ENCODE measurements at places on chromosomes 6 and 20.

GRCh38 chr20:23399568-23400241 is 21.6 kb downstream of the NAPB start:
- no peak for DNase-seq

DNA sequence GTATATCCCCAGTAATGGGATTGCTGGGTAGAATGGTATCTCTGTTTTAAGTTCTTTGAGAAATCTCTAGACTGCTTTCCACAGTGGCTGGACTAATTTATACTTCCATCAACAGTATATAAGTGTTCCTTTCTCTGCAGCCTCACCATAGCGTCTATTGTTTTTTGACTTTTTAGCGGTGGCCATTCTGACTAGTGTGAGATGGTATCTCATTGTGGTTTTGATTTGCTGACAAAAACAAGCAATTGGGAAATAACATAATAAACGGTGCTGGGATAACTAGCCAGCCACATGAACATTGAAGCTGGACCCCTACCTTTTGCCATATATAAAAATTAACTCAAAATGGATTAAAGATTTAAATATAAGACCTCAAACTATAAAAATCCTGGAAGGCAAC is 14.2 kb downstream of the OR2A4 start:
- no peak for DNase-seq

DNA sequence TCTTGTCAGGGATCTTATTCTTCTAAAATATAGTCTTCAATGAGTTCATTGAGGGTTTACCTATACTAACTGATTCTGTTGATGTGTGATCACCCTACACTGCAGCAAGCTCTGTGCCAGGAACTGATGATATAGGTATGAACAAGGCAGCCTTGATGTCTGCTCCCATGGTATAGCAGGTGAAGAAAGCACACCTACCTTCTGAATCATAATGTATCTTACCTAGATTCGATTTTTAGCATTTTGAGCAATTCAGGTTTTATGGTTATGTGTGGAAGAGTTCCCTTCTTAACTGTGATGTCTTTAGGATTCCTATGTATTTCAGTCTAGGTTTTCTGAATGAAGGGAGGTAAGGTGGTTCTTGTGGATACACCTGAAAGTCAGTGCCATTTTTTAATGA is 223.0 kb downstream of the DOK5 start:
- DNase-seq: no peak

DNA sequence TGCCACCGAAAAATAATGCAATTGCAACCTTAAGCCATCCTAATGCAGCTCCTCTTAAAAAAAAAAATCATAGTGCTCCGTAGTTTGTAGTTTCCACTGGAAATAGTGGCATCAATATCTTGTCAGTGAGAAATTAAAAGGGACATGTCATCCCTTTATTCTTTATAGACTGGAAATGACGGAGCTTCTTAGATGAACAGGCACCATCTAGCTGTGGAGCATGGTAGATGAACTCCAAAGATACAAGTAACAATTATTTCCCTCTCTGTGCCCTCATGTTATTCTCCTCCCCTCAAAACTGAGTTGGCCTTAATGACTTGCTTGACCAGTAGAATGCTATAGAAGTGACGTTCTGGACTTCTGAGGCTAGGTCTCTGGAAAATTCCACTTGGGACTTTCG is 268.1 kb upstream of the SPTLC3 start:
- DNase-seq: no peak

- DNase-seq: no peak
Observed at GRCh38 chr6:169959136-169960002, 207.9 kb downstream of the ERMARD start.

DNA sequence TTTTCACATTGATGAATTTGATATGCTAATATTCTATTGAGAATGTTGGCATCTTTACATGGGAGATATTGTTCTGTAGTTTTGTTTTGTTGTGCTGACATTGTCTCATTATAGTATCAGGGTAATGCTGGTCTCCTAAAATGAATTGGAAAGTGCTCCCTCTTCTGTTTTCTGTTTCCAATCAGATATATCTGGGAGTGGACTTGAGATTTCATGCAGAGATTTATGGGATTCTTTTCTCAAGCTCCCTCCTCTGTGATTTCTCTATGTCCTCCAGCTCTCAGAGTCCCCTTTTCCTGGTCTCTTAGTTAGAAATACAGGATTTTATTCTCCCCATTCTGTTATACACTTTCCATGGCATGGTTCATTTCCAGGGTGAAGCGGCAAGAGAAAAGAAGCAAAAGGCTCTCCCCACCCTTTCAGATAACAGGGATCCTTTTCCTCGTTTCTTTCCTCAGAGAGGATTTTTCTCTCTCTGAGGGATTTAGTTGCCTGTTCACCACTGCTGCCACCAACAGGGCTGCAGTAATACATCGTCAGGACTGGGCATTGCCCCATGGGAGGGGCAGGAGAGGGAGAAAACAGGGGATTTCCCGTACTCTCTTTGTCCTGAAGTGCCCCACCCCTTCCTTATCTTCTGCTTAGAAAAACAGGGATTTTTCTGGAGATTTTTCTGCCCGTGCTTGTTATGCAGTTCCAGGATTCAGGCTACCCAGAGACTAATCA is 59.3 kb upstream of the STMND1 start:
- DNase-seq: no peak

GRCh38 chr6:36414481-36414880 is 27.0 kb upstream of the ETV7 start:
- no peak for DNase-seq

GRCh38 chr6:21887231-21888185 is 294.0 kb downstream of the SOX4 start:
- no peak for DNase-seq

GRCh38 chr6:167469101-167469500 is 144.2 kb downstream of the TTLL2 start:
- no peak for DNase-seq

DNA sequence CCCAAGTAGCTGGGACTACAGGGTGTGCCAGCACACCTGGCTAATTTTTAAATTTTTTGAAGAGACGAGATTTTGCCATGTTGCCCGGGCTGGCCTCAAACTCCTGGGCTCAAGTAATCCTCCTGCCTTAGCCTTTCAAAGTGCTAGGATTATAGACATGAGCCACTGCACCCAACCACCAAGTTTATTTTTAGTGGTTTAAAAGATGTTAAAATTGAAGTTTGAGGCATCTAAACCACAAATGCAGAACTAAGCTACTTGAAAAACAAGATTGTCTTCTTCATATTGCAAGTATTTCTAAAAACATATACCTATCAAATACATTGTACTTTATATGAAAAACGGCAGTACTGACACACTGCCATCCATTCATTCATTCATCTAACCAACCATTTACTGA is 31.6 kb downstream of the WASF1 start:
- no peak for DNase-seq

GRCh38 chr6:3316331-3316730 is 57.6 kb downstream of the PSMG4 start:
- DNase-seq: no peak

- DNase-seq: no peak
Observed at GRCh38 chr6:36949636-36950035, 4.9 kb upstream of the PI16 start.

DNA sequence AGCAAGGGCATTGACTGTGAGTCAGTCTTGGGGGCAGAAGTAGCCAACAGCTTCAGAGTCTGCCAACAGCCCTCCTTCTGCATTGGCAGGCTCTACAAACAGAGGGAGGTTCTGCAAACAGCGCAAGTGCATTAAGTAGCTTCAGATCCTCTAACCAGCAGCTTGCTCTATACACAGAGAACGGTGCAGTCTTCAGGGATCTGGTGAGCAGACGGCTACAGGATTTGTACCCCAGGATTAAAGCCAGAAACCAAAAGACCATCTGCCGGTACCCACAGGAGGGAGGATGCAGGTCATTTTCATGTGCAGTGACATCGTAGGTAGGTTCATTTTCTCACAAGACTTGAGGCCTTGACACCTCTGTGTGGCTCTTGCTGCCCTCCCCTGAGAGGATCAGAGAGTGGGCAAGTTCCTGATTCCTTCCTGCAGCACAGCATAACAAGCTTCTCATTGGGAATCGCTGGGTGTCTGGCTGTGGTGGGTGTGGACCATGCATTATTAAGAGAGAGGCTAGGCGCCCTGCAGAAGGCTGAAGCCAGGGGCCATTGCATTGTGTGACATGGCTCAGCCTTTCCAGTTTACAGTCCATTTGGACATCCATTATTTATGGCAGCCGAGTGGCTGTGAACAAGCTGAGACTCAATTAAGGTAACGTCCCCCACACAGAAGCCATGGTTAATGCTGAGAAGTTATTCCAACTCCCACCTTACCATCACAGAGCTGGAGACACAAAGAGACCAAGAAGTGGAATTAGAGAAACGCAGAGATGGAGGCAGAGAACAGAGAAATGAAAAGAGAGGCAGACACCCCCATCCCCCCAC is 250.0 kb downstream of the LRFN2 start:
- no peak for DNase-seq

- no peak for DNase-seq
Observed at GRCh38 chr6:159691133-159691962, 1.7 kb downstream of the SOD2 start.

GRCh38 chr6:169428532-169428931 is 174.9 kb upstream of the THBS2 start:
- DNase-seq: no peak

DNA sequence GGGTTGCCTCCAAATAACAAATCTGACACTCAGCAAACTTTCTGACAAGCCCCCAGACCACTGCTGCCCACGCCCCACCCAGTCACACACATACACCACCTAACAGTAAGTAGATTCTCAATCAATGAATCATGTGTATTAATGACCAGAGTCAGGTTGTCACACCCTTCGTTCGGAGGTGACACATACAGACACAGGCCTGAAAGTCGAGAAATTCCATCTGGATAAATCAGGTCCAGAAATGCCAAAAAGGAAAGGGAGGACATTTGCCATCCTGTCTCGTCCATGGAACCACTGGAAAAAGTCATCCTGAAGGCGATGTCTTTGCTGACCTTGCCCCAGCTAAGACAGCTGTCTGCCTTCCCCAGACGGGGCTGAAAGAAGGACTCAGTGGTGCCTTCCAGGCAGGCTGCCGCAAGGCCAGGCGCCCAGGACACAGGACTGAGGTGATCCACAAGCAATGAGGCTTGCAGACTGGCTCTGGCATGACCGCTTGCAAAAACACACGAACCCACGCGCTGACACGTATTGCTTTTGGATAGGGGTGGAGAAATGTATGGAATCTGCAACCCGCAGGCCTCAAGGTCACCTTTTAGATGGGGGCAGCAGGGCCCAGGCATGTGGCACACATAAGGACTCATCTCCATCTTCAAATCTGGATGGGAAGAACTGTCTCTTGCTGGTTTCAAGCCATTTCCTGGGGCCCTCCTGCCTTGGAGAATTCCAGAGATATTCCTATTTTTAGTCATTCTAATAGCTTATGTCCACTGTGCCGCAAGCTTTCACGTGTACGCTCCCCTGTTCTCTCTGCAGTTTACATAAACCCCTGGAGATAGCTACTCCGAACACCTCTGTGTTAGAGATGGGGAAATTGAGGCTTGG is 9.0 kb downstream of the NFATC2 start:
- DNase-seq: no peak

GRCh38 chr6:100731411-100731810 is 149.7 kb downstream of the ASCC3 start:
- no peak for DNase-seq

DNA sequence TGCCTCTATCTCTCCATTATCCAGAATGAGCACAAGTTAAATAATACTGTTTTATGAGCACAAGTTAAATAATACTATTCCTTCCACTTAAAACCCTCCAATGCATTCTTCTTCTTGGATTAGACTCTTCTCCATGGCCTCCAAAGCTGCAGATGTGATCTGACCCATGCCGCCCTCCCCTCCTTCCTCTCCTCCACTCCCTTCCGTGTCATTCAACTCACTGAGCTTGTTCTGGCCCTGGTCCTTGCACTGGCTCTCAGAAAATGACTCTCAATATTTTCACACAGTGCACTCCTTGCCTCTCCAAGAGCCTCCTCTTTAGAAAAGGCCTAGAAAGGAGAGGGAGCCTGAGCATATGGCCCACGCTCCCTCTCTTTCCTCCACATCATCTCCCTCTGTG is 125.0 kb upstream of the CD93 start:
- no peak for DNase-seq

GRCh38 chr20:50510706-50511542 is 741 bp downstream of the PTPN1 start:
- no peak for DNase-seq

- DNase-seq: no peak
Observed at GRCh38 chr6:105510746-105511145, 107.9 kb upstream of the PREP start.

DNA sequence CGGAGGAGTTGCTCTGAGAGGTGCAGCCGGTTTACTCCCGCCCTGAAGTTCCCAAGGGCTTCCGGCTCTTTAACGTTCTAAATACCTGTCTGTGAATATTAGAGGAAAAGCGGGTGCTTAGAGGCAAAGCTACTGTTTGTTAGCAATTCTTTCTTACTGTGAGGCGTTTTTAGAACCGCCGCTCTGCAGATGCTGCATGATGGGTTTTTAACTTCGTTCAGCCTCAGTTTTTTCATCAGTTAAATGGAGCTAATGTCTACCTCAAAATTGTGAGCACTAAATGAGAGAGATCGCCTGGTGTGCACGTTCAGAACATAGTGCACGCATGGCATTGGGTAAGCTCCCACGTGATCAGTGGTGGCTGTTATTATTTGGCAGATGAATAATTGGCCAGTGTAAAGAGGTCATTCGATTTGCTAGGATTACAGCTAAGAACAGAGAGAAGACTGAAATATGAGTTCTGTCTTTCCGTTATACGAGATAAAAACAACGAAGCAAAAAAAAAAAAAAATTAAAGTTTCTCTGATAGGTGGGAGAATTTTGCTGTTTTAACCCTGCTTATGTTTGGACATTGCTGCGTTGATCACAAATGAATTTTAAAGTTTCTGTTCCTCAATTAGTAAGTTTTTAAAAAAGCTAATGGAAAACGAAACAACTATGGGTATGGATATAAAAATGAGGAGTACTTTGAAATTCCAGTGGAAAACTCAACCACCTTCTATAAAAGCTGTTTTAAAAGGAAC is 660 bp upstream of the TFB1M start:
- DNase-seq: peak; percentile 22

DNA sequence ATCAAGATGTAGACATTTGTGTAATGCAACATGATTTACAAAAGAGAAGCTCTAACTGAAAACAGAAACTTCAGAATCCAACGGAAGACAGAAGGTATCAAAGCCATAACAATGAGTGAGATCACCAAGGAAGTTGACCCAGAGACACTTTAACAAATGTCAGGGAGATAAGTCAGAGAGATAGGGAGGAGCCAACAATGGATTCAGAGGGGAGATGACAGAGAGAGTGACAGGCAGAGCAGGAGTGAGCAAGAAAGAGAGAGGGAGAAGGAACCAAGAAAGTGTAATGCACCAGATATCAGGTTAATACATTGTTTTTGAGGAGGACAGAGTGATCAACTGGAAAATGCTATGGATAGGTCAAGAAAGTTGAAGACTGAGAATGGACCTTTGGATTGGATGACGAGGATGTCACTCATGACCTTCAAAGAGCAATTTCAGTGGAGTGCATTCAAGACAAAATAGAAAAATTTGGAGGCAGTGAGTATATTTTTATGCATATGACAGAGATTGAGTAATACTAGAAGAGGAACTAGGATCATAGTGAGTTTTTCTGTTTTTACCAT is 86.6 kb downstream of the TRDN start:
- no peak for DNase-seq
